Renal cortex interstitium (tissue), 15 donors: ENCODE measurements at places on chromosomes 16 and 17.

GRCh38 chr16:24822974-24823373 lies 22.8 kb upstream of the SLC5A11 start:
- DNase-seq, result no peak

DNA sequence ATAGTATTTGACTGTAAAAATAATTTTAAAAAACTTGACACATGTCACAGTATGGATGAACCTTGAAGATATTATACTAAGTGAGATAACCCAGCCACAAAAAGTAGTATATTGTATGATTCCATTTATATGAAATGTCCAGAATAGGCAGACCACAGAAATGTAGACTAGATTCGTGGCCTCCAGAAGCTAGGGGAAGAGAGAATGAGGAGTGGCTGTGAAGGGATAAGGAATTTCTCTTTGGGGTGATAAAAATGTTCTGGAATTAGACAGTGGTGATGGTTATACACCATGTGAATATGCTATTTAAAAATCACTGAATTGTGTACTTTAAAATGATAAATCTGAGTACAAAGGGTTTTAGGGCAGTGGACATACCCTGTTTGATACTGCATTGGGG lies 253.1 kb upstream of the DYNLRB2 start:
- DNase-seq, result no peak

DNA sequence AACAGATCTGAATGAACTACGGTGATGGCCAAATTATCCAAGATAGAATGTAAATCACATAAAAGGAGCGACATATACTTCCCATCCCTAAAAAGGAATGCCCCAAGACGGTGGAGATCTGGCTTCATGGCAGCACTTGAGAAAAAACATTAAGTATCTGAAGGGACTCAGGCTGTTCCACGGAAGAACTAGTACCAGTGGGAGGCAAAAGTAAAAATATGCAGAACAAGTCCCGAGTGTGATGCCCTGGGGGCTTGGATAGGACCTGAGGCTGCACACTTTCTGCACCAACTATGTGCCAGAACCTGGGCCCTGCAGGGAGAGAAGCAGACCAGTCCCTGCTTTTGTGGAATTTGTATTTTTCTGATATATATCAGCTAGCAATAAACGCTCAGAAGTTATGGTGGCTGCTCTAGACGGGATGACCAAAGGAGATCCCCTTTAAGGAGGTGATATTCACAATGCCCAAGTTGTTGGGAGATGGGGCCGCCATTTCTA lies 539 bp upstream of the CKLF start:
- DNase-seq, result no peak

DNA sequence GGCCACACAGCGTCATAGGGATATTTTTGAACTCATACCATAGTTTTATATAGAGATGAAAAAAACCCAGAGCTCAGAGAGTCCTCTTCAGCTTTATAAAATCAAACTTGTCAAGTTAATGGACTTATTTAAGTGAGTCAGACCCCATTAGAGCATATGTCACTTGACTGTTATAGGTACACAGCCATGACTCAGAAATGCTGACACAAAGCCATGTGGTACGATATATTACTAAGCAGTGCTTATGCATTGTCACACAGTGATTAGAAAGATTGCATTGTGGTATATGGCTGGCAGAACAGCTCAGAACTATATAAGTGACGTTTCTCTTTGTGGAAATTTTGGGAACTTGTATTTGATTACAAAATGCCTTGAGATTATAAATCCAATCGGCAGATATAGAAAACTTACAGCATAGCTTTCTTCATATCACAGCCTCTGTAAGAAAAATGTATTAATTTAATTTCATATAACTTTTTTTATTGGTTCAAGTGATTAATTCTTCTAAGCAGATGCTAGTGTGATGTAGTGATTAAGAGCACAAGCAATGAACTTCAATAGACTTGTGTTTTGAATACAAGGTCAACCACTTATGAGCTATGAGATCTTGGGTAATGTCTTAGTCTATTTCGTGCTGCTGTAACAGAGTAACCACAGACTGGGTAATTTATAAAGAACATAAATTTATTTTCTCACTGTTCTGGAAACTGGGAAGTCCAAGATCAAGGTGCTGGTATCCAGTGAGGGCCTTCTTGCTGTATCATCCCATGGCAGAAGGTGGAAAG lies 25.8 kb upstream of the GINS3 start:
- DNase-seq, result no peak

- no peak for DNase-seq
These were observed 102.8 kb upstream of the KCNJ16 start for GRCh38 chr17:69972251-69972650.

- DNase-seq, result no peak
These were observed 347.7 kb downstream of the RBFOX1 start for GRCh38 chr16:7680296-7680695.
